ENCODE measurements at places on chromosomes 7 and 10. TPM values are rescaled to one million over a fixed set of nuclear protein-coding genes. Genes with fewer than 3 reads are reported as not detected.

Gene GJD4
- total RNA-seq, result not detected

Gene FAS
- 77.8 TPM for total RNA-seq

Gene HIP1
- total RNA-seq, result 13.6 TPM

Gene CREB5
- total RNA-seq, result 14.8 TPM

Gene PLCE1
- 2.9 TPM for total RNA-seq

Gene HHEX
- total RNA-seq, result 0.54 TPM

Gene PNLIPRP3
- not detected for total RNA-seq

Gene FGF8
- total RNA-seq, result 4.4 TPM

Gene INSIG1
- 40.3 TPM for total RNA-seq

DNA sequence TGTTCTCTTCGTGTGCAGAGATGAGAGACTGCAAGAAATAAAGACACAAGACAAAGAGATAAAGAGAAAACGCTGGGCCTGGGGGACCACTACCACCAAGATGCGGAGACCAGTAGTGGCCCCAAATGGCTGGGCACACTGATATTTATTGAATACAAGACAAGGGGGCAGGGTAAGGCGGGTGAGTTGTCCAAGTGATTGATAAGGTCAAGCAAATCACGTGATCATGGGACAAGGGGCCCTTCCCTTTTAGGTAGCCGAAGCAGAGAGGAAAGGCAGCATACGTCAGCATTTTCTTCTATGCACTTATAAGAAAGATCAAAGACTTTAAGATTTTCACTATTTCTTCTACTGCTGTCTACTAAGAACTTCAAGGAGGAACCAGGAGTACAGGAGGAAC, 762.1 kb downstream of the TNS3 start:
- no peak overlapping the region for H3K27ac ChIP-seq
- no peak overlapping the region for H3K4me3 ChIP-seq

DNA sequence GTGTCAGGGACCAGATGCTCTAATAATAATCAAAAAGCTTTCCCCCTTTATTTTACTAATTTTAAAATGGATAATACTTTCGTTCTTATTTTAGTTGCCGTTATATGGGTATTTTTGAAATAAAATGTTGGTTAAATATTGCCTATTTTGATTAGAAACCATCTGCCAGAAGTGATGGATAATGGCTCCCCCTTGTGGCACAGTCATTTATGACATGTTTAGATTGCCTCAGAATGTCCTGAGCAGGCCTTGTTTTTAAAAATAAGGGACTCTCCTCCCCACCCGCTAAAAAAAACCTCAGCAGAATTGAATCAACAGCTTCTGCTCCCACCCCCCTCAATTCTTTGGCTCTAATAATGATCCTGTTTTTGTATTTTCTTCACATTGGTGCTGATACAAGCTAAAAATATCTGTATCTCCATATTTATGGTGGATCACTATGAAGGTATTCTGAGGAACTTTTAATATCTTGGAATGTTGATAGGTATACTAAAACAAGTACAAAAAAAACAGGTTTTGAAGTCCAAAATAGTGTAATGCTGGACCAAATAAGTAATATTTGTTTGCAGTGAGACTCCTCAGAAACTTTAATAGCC, 38.8 kb downstream of the TMEM60 start:
- peak; percentile 62 for DNase-seq
- H3K27me3 ChIP-seq, result no peaks in the 10 kb centered on the region
- peaks cover 19% of the 10 kb centered on the region for H3K4me1 ChIP-seq
- no peak overlapping the region for H3K27ac ChIP-seq
- H3K36me3 ChIP-seq, result no peaks in the 10 kb centered on the region

- peak; percentile 2 for DNase-seq
- H3K4me3 ChIP-seq, result no peak overlapping the region
- peaks cover 2% of the 10 kb centered on the region for H3K27me3 ChIP-seq
- no peak overlapping the region for H3K27ac ChIP-seq
Measured at GRCh38 chr7:93402944-93403343, 170.8 kb downstream of the VPS50 start.

DNA sequence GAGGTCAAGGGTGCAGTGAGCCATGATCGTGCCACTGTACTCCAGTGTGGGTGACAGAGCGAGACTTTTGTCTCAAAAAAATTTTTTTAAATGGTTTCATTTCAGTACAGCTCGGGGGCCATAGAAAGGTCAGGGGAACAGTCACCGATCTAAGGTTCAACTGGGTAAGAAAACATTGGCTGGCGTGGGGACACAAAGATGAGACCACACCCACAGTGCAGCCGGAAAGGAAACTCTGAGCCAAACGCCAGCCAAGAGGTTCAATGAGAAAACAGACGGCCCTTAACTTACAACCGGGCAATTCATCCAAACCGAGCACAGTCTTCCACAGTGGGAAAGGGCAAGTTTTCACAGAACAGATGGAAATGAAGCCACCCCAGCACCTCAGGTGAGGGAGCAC, 65.1 kb downstream of the SLC37A3 start:
- no peak overlapping the region for H3K27ac ChIP-seq
- DNase-seq, result no peak
- H3K4me3 ChIP-seq, result no peak overlapping the region
- no peaks in the 10 kb centered on the region for H3K27me3 ChIP-seq
- H3K4me1 ChIP-seq, result no peaks in the 10 kb centered on the region

GRCh38 chr10:69835875-69836730, 34.4 kb downstream of the COL13A1 start:
- no peak overlapping the region for H3K4me3 ChIP-seq
- no peaks in the 10 kb centered on the region for H3K27me3 ChIP-seq
- peaks cover 21% of the 10 kb centered on the region for H3K4me1 ChIP-seq
- no peak for DNase-seq

GRCh38 chr10:96130326-96130995, 364 bp downstream of the ZNF518A start:
- 0 out of 2 replicates have a peak, but pooled peaks cover 3% of the 10 kb centered on the region for H3K27me3 ChIP-seq
- DNase-seq, result peak; percentile 83
- peak overlapping the region; percentile 93 for H3K27ac ChIP-seq
- H3K4me1 ChIP-seq, result peaks cover 12% of the 10 kb centered on the region

DNA sequence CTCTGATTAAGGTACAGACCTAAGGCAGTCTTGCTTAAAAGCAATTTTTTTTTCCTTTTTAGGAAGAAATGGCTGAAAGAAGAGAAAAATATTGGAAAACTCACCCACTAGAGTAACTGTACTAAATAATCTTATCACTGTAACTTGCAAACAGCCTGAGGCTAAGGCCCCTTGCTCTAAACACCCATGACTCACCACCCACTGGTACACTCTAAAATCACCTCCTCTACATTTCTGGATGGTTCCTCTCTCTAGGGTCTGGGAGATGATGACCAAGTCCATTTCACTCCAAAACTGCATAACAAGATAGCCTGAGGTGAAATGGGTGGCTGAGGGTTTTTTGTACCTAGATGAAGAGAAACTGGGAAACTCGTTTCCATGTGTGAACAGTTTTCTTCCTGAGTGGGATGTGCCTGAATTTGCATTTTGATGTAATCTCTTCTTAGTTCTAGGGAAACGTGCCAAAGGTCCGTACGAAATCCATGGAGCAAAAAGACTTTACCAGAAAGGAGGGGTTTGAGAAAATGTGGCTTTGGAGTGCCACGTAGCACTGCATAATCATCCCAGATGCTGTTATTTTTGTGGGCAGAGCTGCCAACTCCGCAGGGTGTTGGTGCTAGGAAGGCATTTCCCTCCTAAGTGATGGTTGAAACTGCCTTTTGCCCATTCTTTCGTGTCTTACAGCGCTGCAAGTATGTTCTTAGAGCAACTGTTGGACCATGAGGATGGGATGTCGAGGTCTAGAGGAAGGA, 113.5 kb upstream of the C10orf90 start:
- no peak overlapping the region for H3K4me3 ChIP-seq
- H3K27me3 ChIP-seq, result peaks cover 46% of the 10 kb centered on the region
- DNase-seq, result no peak

- H3K27ac ChIP-seq, result no peak overlapping the region
- no peak overlapping the region for H3K4me3 ChIP-seq
- DNase-seq, result no peak
- H3K36me3 ChIP-seq, result no peaks in the 10 kb centered on the region
- H3K4me1 ChIP-seq, result no peaks in the 10 kb centered on the region
- no peaks in the 10 kb centered on the region for H3K27me3 ChIP-seq
Measured at GRCh38 chr7:158865462-158865922, 9.1 kb downstream of the DYNC2I1 start.

DNA sequence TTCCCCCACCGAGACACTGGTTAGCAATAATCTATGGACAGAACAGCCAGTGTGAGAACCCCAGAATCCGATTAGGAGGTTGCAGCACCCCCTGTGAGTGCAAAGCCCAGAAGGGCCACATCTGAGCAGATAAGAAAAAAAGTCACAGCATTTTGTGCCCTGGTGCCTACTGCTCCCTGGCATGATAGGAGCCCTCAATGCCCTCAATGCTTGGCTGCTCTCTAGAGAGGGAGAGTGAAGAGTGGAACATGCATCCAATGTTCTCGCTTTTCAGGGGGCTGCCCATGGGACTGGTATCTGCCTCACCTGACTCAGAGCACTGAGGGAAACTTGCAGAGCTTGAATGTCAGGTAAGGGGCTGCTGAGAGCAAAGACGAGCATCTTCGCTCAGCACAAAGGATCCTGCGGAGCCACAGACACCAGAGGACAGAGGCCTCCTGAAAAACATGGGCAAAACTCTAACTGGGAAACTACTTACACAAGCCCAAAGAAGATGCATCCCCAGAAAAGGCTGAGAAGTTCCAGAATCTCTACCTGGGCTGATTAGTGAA, 98.0 kb upstream of the FAM20C start:
- no peaks in the 10 kb centered on the region for H3K27me3 ChIP-seq
- no peak overlapping the region for H3K4me3 ChIP-seq
- H3K4me1 ChIP-seq, result peaks cover 32% of the 10 kb centered on the region
- DNase-seq, result no peak
- H3K27ac ChIP-seq, result no peak overlapping the region
- H3K36me3 ChIP-seq, result no peaks in the 10 kb centered on the region

GRCh38 chr10:99674762-99675161, 15.5 kb downstream of the ENTPD7 start:
- no peaks in the 10 kb centered on the region for H3K27me3 ChIP-seq
- DNase-seq, result no peak
- peaks cover 25% of the 10 kb centered on the region for H3K36me3 ChIP-seq
- no peak overlapping the region for H3K4me3 ChIP-seq
- H3K4me1 ChIP-seq, result peaks cover 43% of the 10 kb centered on the region
- no peak overlapping the region for H3K27ac ChIP-seq

- H3K4me1 ChIP-seq, result peaks cover 40% of the 10 kb centered on the region
- no peaks in the 10 kb centered on the region for H3K27me3 ChIP-seq
- H3K36me3 ChIP-seq, result no peaks in the 10 kb centered on the region
Measured at GRCh38 chr7:102994567-102994966, 80.0 kb downstream of the FBXL13 start.

- no peak overlapping the region for H3K4me3 ChIP-seq
- H3K27me3 ChIP-seq, result no peaks in the 10 kb centered on the region
- no peak overlapping the region for H3K27ac ChIP-seq
- DNase-seq, result no peak
Measured at GRCh38 chr7:139084709-139085108, 24.8 kb downstream of the ZC3HAV1 start.

DNA sequence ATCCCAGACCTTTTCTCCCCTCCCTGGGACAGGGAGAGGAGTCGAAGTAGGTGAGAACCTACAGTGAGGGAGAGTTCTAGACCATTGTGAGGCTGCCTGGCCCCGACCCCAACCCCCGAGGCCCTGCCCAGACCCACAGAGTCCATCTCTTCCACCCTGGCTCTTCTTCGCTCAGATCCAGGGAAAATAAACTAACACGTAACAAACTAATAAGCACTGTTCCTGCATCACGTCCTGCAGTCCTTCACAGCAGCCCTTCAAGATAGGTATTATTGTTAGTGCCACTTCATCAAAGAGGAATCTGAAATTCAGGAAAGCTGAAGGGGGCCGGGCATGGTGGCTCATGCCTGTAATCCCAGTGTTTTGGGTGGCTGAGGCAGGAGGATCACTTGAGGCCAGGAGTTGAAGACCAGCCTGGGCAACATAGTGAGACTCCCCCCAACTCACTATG, at the start of gene SPACDR:
Gene SPACDR, minus strand, starts transcription at position 51 of the 451 bp plus-strand sequence. CDS start 235 bp downstream, outside the sequence.
- H3K27ac ChIP-seq, result no peak within 1 kb of the TSS
- no peaks in the 10 kb centered on the region for H3K27me3 ChIP-seq
- peaks cover 18% of the 10 kb centered on the region for H3K4me1 ChIP-seq
- 0 out of 2 replicates have a peak, but pooled peaks cover 3% of the 10 kb centered on the region for H3K36me3 ChIP-seq

GRCh38 chr7:137801003-137801402, 45.8 kb downstream of the DGKI start:
- peak; percentile 61 for DNase-seq
- no peak overlapping the region for H3K4me3 ChIP-seq
- no peaks in the 10 kb centered on the region for H3K27me3 ChIP-seq
- 0 out of 2 replicates have a peak overlapping the region, but pooled peaks have one; percentile 17 for H3K27ac ChIP-seq
- H3K4me1 ChIP-seq, result peaks cover 9% of the 10 kb centered on the region

DNA sequence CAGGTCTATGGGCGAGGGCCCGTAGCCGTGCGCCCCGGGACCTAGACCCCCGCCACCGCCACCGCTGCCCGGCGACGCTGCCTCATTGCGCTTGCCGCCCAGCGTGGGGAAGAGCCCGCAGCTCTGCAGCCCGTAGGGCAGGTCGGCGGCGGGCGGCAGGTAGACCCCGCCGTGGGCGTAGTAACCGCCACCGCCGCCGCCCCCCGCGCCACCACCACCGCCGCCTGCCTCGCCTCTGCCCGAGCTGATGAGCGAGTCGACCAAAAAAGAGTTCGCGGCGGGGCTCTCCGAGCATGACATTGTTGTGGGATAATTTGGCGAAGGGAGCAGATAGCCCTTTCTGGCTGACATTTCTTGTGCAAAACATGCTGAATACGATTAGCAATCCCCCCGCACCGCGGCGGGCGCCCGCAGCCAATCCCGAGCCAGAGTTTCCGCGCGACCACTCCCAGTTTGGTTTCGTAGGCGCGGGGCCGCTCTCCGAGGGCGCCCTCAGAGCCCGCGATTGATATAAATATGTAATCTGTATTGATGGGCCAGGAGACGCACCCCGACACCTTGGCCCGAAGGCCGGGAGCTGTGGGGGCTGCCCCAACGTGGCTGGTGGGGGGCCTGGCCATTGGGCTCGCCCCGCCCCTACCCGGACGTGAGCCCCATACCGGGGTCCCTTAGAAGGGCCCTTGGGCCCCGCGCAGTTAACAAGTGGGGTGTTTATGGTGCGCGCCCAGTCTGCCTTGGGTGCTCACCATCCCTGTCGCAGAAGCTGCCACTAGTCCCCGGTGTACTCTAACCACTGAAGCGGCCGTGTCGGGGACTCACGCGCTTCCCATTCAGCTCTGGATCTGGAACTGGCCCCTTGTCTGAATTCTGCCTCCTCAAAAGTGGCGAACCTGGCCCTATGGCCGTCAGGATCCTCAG, at the start of gene HOXA10:
Gene HOXA10, minus strand, starts transcription at position 365 of the 918 bp plus-strand sequence. Its CDS starts 14 bp downstream, at position 351.
- peaks cover 4% of the 10 kb centered on the region for H3K36me3 ChIP-seq
- H3K4me3 ChIP-seq, result peak within 1 kb of the TSS; percentile 83
- no peaks in the 10 kb centered on the region for H3K27me3 ChIP-seq
- DNase-seq, result peak; percentile 73
- H3K27ac ChIP-seq, result peak within 1 kb of the TSS; percentile 99
- peaks cover 31% of the 10 kb centered on the region for H3K4me1 ChIP-seq

DNA sequence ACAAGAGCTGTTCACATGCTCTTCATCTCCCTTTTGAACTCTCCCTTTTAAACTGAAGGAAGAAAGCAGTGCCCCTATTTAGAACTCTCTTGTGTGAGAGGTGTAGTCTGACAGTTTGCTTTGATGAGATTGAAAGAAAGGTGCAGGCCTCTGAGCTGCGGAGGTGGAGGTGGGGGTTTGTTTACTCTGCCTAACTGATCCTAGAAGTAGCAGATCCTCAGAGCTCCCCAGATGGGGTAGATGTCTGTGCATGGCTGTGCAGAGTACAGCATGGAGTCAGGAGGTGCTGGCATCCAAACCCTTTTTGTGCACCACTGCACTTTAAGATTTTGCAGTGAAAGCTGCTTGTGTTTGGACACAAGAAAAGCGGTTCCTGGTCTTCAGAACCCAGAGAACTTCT, 58.3 kb downstream of the MINDY4 start:
- H3K27ac ChIP-seq, result no peak overlapping the region
- H3K4me3 ChIP-seq, result no peak overlapping the region
- no peaks in the 10 kb centered on the region for H3K27me3 ChIP-seq
- H3K36me3 ChIP-seq, result no peaks in the 10 kb centered on the region
- DNase-seq, result no peak
